ENCODE measurements at places on chromosomes 1 and 21. TPM values are rescaled to one million over a fixed set of nuclear protein-coding genes. Genes with fewer than 3 reads are reported as not detected.

Gene TSSK3
- polyA plus RNA-seq: 1.1 TPM

Gene RAB7B
- polyA plus RNA-seq: 0.69 TPM

Gene ZNF683
- not detected for polyA plus RNA-seq

Gene OR2L5
- polyA plus RNA-seq: not detected
